AG08395 (cell line): ENCODE measurements at places on chromosomes 7 and 10.
A peak's percentile ranks its signal among the peaks of the same experiment; 100 is the strongest.

DNA sequence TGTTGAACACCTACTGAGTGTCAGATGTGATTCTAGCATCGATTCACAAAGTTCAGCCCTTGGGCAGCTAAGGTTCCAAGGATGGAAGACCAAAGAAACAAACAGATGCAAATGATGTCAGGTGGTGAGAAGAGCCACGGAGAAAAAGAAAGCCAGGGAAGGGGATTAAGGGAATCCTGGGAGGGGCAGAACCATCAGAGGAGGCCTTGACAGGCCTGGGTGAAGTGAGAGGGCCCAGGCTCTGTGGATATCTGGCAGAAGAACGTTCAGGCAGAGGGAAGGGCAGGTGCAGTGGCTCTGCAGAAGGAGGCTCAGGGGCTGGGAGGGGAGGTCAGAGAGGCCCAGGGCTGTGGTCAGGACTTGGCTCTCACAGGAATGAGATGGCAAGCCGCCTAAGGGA, 90.4 kb downstream of the C10orf105 start:
- DNase-seq: no peak

DNA sequence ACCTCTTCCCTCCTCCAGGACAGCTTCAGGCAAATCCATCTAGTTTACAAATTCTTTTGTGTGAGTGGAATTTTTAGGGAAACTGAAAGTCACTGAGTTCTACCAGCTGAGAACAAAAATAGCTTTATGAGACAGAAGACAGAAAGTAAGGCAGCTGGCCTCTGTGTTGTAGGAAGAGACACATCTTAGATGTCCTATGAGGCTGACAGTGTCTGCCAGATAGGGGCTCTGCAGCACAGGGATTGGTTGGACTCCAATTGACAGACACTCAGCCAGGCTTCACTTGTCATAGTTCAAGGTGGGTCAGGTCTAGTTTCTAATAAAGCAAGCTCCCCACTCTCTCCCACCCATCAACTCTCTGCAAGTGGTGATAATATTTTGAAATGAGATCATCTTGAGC, 574.9 kb downstream of the CCSER2 start:
- no peak for DNase-seq

DNA sequence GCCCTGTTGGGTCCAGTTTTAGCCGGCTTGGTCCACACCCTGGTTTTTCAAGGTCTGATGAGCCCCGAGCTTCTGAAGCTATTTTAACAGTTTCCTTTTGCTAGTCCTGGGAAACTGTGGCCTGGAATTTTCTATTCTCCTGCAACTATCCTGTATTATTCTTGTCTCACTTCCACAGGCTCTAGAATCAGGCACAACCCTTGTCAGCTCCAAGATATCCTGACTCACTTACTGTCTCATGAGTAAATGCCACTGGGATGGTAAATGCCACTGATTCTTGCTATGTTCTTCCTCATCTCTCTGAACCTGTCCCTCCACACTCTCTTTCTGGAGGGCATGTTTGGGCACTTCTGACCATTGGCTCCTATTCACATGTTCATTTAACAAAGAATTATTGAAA, 611.5 kb upstream of the IGFBP3 start:
- DNase-seq: no peak

DNA sequence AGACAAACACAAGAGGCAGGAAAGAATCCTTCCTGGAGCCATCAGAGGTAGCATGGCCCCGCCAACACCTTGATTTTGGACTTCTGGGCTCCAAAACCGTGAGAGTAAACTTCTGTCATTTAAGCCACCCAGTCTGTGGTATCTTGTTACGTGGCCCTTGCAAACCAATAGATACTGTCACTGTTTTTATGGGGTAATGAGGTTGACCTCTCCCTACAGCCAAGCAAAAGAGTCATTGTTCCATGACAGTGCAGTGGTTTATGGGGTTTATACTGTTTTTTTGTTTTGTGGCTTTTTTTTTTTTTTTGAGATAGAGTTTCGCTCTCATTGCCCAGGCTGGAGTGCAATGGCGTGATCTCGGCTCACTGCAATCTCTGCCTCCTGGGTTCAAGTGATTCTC, 32.8 kb downstream of the KIAA1549 start:
- DNase-seq: no peak

- DNase-seq: no peak
Measured at GRCh38 chr10:69809318-69809717, 7.6 kb downstream of the COL13A1 start.

DNA sequence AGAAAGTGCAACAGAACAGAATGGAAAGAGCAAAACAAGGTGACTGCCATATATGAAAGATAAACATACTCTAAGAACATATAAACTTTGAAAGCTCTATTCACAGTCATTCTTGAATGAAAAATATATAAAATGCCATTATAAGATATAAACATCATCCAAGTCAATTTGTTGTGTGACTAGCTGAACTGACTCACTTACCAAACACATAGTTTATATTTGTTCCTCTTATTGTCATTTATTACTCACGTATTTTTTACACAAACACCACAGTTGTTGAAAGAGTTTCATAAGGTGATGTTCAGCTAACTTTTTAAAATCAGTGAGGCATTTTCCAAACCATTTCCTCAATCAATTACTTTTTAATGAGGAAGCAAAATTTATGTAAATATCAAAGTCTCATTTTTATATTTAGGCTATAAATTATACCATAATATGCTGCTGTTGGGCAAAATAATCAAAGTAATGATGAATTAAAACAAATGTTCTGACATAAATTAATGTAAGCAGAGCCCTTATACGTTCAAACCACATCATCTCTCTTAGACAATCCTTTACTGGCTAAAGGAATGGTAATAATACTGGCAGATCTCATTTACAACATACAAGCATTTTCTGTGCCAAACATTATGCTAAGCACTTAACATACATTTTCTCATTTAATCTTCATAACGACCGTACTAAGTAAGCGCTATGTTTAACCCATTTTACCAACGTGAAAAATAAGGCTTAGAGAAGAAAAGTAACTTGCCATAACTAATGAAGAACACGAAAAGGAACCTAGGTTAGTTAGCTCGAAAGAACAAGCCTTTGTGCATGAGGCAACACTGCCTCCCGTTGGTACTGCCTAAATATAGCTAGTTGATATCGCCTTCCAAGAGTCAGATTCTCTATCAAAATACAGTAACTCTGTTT, 7.3 kb downstream of the LRRN3 start:
- peak; percentile 25 for DNase-seq

GRCh38 chr7:106199813-106200364, 84.9 kb downstream of the NAMPT start:
- DNase-seq: no peak

DNA sequence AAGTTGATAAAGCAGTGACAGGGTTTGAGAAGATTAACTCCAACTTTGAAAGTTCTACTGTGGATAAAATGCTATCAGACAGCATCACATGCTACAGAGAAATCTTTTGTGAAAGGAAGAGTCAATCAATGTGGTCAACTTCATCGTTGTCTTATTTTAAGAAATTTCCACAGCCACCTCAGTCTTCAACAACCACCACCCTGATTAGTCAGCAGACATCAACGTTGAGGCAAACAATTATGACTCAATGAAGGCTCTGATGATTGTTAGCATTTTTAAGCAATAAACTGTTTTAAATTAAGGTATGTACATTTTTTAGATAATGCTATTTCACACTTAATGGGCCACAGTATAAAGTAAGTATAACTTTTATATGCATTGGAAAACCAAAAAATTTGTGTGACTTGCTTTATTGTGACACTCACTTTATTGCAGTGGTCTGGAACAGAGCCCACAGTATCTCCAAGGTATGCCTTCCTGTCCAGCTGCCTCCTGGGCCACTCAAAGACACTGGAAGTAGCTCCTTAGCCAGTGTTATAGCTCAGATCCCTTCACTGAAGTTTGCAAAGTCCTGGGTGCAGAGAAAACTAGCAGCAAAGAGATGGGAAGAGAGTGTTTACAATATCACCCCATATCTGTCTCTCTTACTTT, 293.1 kb downstream of the ARHGAP12 start:
- no peak for DNase-seq

DNA sequence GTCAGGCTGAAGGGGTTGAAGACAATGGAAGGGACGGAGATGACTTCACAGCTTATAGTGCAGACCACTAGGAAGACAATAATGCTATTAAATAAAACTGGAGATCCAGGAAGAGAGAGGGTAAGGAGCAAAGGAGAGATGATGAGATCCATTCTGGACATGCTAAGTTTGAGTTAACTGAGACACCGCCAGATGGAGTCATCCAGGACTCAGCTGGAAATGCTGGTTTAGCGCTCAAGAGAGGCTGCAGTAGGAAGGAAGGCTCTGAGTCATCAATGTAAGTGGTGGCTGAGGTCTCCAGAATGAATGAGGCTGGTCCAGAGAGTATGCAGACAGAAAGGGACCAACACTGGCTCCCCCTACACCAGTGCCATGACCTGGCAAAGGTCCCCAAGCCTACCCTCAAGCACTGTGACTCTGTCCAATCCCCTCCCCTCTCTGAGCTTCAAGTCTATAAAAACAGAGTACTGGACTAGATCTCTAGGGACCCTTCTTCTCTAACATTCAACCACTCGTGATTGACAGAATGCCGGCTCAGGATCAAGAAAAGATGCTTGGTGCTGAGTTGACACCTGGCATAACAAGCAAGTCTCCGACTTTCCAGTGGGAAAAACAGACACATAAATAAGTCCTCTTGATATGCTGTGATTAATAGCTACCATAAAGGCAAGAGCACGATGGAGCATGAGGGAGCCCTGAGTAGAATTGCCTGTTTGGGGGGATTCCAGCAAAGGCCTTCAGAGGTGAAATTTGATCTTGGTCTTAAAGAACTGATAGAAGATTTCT, 8.9 kb downstream of the GFRA1 start:
- peak; percentile 48 for DNase-seq

GRCh38 chr10:22824984-22825383, 102.9 kb upstream of the ARMC3 start:
- peak; percentile 63 for DNase-seq

GRCh38 chr7:115906731-115907130, 123.8 kb downstream of the TFEC start:
- DNase-seq: no peak

DNA sequence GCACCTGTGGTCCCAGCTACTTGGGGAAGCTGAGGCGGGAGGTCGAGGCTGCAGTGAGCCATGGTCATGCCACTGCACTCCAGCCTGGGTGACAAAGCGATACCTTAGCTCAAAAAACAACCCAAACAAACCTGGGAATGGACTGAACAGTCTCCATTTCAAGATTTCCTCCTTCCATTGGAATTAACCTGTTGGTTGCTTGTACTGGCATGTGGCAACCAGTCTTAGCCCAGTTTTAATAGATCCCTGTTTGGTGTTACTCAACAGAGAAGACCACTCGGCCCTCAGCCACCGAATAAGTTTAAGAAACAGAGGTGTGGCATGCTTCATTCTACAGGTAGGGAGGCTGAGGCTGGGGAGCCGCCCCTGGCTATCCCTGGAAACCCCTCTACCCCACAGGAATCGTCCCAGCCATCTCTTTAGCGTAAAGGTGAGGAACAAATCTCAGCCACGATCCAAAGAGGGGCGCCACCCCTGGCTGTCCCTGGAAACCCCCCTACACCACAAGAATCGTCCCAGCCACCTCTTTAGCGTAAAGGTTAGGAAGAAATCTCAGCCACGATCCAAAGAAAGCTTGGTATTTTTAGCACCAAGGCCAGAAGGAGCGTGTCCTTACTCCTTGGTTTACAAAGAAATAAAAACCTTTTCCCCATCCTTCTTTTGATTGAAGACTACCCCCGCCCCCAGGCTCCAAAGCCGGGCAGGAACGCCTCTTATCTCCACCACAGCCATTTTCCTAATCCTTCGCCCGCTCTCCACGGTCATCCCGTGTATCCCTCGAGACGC, 861 bp upstream of the TSPAN14 start:
- no peak for DNase-seq

- DNase-seq: no peak
Measured at GRCh38 chr7:29167721-29168120, 21.4 kb upstream of the CPVL start.

DNA sequence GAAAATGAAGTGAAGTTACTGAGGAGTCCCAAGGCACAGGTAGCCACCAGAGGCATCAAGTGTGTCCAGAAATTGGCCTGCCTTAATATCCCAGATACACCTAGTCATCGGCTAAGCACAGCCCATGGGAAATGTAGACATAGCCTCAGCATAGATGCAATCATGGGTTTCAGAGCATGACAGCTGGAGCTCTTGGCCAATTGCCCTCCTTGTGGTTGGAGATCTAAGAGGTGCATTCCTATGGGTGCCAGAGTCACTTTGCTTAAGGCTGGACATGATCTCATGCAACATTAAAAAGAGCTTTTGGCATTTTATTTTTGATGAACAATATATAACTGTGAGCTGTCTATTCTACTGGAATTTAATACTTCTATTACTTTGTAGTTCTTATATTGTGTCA, 758.0 kb upstream of the LRRTM3 start:
- DNase-seq: no peak

- no peak for DNase-seq
Measured at GRCh38 chr7:1533255-1533546, 2.7 kb downstream of the MAFK start.

DNA sequence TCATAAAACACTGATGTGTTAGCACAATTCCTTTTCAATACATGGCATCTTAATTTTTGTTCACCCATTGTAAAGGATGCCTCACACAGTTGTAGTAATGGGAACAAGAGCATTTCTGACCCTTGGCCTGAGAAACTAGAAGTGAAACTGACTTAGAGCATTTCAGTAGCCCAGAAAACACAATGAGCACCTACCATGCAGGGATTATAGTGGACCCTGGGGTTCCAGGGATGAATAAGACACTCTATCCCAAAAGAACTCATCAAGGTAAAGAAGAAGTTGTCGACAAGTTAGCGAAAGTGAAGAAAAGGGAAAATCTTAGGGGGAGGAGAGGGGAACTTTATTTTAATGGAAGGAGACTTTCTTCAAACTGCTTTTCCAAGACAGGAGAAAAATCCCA, 125.6 kb downstream of the NT5C2 start:
- no peak for DNase-seq

- DNase-seq: no peak
Measured at GRCh38 chr10:21057989-21058388, 160.9 kb upstream of the NEBL start.

- DNase-seq: no peak
Measured at GRCh38 chr10:56561336-56561735, 200.3 kb upstream of the ZWINT start.

DNA sequence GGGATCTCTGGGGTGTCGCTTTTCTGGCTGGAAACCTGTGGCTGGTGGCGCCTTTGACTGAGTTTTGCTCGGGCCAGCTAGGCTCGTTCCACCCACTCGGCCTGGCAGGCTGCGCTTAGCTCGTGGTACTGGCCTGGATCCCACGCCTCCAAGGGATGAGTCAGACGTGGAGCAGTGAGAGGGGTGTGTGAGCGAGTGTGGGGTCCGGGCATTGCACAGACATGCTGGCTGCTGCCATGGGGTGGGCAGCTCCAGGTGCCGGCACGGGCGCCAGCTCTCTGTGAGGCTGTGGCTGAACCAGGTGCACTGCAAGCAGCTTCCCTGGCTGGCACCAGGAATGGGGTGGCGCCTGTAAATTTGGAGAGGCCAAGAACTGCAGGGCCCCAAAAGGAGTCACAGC, 63.1 kb upstream of the CACNA2D1 start:
- peak; percentile 8 for DNase-seq

GRCh38 chr10:95693071-95693667, 558 bp downstream of the TCTN3 start:
- peak; percentile 19 for DNase-seq

- no peak for DNase-seq
Measured at GRCh38 chr7:36599645-36600313, 124.5 kb downstream of the AOAH start.
